ENCODE measurements at places on chromosomes 2 and 18. TPM values are rescaled to one million over a fixed set of nuclear protein-coding genes. Genes with fewer than 3 reads are reported as not detected.

DNA sequence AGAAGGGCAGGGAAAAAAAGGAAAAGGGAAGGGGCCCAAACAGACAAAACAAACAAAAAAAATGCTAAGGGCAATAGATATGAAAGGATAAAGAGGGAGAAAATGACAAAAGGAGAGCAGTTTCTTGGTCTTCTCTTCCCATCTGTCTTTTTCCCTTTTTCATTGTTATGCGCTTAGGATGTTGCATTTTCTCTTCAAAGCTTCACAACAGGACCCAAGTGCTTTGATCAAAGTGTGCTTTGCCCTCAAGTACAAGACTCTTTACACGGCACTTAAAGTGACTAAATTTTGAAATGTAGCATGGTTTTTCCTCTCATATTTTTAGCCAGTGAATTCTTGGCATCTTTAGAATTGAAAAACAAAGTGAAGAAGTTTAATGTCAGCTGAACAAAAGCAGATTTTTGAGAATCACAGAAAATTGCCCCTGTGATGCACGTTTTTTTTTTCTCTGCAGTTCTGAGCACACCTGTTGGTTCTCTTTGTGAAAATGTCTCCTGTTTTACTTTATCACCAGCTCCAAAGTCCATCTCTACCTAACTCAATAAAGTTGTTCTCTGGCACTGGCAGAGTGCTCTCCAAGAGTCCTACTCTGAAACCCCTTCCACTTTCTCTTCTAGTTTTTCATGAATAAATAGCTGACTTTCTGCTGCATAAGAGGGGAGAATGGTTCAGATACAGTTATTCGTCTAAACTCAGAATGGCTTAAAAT lies 126.6 kb downstream of the KCNH7 start:
- no peak for DNase-seq

- DNase-seq = no peak
Measured at GRCh38 chr2:105188343-105188742, 53.2 kb upstream of the GPR45 start.

DNA sequence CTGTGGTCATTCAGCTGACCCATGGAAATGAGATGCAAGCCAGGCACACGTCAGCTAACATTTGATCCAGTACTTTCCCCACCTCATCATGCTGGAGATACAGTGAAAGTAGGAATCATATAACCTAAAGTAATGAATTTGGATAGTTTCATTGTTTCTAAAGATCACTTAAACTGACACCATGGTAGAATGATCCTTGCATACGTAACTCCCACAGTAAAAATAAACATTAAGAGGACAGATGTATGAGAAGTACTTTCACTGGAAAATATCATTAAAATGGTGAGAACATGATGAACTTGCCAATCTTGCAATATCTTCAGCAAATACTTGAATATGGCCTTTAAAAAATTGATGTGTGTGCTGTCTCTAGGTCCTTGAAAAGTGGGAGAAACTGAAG lies 85.4 kb downstream of the MAIP1 start:
- DNase-seq = peak; percentile 84

DNA sequence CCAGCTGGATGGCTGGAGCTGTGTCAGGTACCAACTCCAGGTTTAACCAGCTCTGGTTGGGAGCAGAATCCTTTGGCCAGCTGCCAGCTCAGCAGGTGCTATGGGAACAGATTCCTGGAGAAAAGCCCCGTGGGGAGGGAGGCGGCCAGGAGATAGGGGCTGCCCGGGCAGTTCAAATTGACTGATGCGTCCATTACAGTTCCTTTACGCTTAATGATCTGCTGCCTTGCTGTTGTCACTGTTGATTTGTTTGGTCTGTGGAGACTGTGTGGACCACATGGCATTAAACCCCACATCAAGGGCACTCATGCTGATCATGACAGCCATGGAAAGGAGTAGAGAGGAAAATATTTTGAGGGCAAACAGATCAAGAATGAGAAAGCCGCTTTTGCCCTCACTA lies 200.0 kb downstream of the TSN start:
- DNase-seq = no peak

DNA sequence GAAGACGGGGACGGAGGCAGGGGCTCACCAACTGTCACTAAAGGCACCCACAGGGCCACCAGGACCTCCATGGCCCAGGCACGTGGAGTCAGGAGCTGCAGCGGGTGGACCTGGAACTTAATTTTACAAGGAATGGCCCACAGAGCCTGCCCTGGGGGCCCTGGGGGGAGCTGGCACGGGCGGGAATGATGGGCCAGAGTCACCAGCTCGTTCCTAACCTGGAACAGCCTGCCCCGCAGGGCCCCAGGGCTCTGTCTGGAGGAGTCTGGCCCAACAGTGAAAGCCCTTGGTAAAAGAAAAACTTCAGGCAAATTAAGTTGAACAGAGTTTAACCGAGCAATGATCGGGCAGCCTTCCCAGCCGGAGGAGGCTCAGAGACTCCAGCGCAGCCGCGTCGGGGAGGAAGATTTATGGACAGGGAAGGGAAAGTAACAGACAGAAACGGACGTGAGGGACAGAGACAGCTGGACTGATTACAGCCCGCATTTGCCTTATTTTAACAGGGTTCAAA lies 118.4 kb upstream of the TMEM18 start:
- DNase-seq = no peak

GRCh38 chr2:240143801-240144648 lies 3.6 kb upstream of the OTOS start:
- peak; percentile 24 for DNase-seq

GRCh38 chr2:121649149-121649595 lies at the start of gene CLASP1:
Gene CLASP1 (minus strand): TSS chr2:121649462. CDS start chr2:121605895, 43,567 bp downstream.
- DNase-seq = no peak

- DNase-seq = peak; percentile 77
Measured at GRCh38 chr2:67560771-67561456, 163.8 kb downstream of the ETAA1 start.

- no peak for DNase-seq
Measured at GRCh38 chr18:8625461-8626092, 16.3 kb downstream of the RAB12 start.

DNA sequence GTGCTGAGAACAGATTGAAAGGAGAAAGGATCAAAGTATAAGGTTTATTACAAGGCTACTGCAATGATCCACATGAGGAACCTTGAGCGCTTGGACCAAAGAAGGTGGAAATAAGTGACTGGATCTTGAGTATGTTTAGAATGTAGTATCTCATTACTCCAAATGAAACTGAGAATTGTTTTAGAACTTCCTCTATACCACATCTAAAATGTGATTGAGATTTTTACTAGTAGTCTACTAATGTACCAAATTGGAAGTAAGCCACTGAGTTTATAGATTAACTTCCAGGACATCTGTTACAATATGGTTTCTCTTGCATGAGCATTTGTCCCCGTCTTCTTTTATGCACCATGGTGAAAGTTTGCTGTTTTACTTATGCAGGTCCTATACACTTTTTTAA lies 300.5 kb downstream of the SUCLG1 start:
- no peak for DNase-seq

GRCh38 chr18:524466-524865 lies 24.0 kb upstream of the COLEC12 start:
- peak; percentile 63 for DNase-seq

GRCh38 chr2:53087874-53088461 lies 679.6 kb upstream of the CHAC2 start:
- no peak for DNase-seq

- DNase-seq = no peak
Measured at GRCh38 chr2:147646818-147647468, 197.9 kb upstream of the ACVR2A start.

- DNase-seq = peak; percentile 54
Measured at GRCh38 chr2:127024769-127025358, 82.1 kb downstream of the BIN1 start.

DNA sequence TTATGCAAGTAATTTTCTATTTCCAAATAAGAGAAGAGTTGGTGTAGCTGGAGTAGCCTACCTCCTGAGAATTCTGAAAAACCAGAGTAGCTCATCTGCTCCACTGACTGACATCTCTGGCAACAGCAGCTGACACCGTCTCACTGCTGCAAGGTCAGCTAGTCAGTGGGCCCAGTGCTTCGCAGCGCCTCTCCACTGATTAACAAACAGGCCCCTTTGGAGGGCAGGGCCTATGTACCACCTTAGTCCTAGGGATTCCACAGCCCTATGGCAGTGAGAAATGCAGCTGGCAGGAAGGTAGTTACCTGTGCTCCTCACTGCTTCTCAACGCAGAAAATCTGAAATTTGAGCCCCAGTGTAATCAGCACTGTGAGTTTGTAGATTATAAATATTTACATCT lies 97.5 kb downstream of the DLGAP1 start:
- no peak for DNase-seq

GRCh38 chr2:120858361-120859106 lies 122.9 kb downstream of the GLI2 start:
- no peak for DNase-seq

DNA sequence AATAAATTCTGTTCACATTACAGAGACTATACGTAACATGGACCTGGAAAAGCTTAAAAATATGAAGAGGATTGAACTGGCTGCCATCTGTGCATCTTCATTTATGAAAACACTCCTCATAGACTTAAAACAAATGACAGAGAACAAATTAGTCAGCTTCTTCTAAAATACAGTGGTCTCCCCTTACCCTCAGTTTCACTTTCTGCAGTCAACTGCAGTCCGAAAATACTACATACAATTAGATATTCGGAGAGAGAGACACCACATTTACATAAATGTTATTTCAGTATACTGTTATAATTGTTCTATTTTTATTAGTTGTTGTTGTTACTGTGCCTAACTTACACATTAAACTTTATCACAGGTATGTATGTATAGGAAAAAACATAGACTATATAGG lies 6.5 kb downstream of the RNF103 start:
- DNase-seq = no peak

DNA sequence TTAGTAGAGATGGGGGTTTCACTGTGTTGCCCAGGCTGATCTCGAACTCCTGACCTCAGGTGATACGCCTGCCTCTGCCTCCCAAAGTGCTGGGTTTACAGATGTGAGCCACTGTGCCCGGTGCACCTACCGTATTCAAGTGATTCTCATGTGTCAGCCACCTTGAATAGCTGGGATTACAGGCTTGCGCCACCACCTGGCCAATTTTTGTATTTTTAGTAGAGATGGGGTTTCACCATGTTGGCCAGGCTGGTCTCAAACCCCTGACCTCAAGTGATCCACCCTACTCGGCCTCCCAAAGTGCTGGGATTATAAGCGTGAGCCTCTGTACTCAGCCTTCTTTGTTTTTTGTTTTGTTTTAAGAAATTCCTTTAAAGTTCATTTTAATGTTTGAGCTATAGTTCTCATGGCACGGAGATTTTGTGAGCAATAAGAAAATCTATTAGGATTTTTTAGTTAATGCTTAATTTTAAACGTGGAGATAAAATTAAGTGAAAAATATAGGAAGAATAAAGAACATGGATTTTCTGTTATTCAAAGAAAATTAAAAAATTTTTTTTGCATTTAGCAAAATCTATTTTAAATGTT lies 242.6 kb downstream of the PHLPP1 start:
- peak; percentile 49 for DNase-seq

- DNase-seq = peak; percentile 15
Measured at GRCh38 chr2:171046048-171046560, 114.6 kb downstream of the TLK1 start.

DNA sequence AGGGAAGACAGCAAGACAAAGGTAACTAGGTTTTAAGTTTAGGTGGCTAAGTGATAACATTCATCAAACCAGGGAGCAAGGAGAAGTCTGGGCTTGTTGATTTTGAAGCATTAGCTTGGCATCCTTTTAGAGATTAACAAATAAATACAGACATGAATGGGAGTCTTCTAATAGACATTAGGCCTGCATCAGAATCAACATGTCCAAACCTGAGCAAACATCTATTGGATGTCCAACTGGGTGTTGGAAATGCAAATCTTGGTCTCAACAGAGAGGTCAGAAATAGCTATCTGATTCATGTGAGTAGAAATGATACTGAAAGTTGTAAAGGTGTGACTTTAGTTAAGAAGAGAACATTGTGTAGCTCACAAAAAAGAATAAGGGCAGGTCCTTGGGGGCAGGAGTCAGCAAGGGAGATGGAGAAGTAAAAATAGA lies 85.5 kb upstream of the RND3 start:
- no peak for DNase-seq

DNA sequence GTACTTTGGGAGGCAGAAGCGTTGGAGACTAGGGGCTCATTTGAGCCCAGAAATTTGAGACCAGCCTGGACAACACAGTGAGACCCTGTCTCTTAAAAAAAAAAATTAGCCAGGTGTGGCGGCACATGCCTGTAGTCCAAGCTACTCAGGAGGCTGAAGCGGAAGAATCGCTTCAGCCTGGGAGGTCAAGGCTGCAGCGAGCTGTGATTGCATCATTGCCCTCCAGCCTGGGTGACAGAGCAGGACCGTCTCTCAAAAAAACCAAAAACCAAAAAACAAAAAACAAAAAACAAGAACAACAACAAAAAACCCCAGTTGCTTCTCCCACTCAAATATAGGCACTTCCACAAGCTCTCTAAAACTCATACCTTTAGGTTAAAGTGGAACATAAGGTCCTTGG lies 27.4 kb upstream of the ADCYAP1 start:
- no peak for DNase-seq

Gene SFT2D3
- polyA plus RNA-seq = 5.5 TPM

Gene MTCL1
- 35.0 TPM for polyA plus RNA-seq

Gene MAP3K19
- not detected for polyA plus RNA-seq

Gene CPO
- polyA plus RNA-seq = not detected

Gene SERPINB2
- polyA plus RNA-seq = 25.0 TPM

Gene KIAA2012
- 0.09 TPM for polyA plus RNA-seq

Gene BCL2
- 1.5 TPM for polyA plus RNA-seq

Gene FIGN
- 1.3 TPM for polyA plus RNA-seq
